ENCODE measurements at places on chromosomes 5 and 9.

DNA sequence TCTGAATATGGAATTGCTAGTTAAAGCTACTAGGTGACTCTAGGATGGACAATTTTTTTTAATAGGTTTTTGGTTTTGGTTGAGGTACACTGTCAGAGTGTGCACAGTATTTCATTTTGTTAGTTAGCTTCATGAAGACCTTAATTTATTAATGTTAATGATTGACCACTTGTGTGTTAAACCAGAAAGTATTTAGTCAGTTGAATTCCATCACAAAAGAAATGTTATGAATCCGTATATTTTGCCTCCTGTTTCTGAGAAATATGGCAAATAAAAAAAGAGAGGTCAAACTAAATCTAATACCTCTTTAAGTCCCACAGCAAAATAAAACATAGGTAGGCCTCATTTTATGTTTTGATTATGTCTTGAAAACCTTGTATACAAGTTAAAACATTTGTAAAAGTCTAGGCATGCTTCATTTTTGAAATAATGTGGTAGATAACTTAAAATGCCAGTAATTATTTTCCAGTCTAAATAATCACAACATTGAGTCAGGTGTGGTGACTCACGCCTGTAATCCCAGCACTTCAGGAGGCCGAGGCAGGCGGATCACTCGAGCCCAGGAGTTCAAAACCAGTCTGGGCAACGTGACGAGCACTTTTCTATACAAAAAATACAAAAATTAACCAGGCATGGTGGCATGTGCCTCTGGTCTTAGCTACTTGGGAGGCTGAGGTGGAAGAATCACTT lies 50.8 kb downstream of the ITGA1 start:
- DNase-seq, result no peak

GRCh38 chr5:98825582-98826375 lies 52.3 kb downstream of the RGMB start:
- DNase-seq, result no peak

- DNase-seq, result no peak
Observed at GRCh38 chr5:158510479-158510878, 589.2 kb downstream of the EBF1 start.

DNA sequence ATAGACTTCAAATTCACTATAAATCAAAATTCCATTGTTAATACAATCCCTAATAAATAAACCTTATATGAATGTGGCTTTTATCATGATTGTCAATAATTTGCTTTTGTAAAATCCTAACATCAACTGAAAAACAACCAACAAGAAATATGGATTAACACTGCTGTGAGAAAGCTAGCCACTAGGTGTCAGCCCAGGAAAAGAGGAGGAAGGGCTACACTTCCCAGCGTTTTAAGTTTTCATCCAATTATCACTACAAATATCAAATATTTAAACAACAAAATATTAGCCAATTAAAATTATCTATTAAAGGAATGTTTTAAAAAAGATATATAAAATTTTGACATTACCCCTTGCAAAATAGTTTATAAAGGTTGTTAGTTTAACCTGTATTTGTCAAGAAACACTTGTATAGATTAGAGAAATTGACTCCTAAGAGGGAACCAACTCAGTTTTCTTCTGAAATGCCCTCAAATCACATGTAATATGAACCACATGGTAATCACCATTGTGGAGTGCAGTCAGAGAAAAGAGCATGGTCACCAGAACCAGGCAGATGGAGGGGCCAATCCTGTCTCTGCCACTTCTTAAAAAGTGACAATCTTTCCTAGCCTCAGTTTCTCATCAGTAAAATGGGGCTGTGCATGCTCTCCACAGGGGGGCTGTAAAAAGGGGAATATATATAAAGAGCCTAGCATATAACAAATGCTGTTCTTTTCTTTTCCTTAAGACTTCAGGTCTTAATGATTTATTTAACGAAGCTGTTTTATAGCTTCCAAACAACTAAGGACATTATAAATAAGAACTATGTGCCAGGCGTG lies 188.2 kb downstream of the CRB2 start:
- no peak for DNase-seq

GRCh38 chr5:175378444-175379028 lies 65.4 kb downstream of the DRD1 start:
- no peak for DNase-seq

Measured in GM12891 (cell line).